ENCODE measurements at places on chromosomes 11 and 22.

DNA sequence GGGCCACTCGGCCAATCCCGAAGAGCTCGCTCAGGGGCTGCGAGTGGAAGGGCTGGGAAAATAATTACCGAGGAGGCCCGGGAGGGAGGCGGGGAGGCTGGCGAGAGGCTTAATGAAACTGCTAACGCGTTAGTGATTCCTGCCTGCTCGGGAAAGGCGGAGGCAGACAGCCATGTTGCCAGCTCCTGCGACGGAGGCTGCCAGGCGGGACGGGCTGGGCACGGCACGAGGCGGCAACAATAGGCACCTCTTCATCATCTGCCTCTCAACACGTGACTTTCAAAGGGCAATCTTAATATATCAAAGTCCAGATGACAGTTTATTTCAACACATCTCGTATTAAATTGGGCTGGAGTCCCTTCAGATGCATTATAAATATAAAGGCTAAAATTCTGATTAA, 68.0 kb upstream of the TCF20 start:
- no peak overlapping the region for H3K27ac ChIP-seq
- H3K36me3 ChIP-seq = no peaks in the 10 kb centered on the region
- no peaks in the 10 kb centered on the region for H3K27me3 ChIP-seq
- DNase-seq = no peak
- no peaks in the 10 kb centered on the region for H3K4me1 ChIP-seq

DNA sequence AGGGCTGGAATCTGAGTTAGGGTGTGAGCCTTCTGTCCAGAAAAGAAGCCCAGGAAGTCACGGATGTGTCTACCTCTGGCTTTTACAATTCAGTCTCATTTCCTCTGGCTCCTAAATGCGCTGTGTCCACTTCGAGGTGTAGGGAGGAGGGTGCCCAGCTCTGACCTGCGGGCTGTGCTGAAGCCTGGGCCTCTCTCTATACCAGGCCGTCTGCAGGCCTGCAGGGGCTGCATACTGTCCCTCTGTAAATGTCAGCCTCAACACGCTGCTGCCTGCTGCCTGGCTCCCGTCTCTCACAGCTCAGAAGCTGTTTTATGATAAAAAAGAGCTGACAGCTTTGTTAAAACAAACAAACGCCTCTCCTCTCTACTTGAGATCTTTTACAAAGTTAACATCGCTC, 14.5 kb downstream of the ARVCF start:
- H3K4me3 ChIP-seq = no peak overlapping the region
- H3K27ac ChIP-seq = no peak overlapping the region
- DNase-seq = no peak
- no peaks in the 10 kb centered on the region for H3K4me1 ChIP-seq
- H3K36me3 ChIP-seq = no peaks in the 10 kb centered on the region

DNA sequence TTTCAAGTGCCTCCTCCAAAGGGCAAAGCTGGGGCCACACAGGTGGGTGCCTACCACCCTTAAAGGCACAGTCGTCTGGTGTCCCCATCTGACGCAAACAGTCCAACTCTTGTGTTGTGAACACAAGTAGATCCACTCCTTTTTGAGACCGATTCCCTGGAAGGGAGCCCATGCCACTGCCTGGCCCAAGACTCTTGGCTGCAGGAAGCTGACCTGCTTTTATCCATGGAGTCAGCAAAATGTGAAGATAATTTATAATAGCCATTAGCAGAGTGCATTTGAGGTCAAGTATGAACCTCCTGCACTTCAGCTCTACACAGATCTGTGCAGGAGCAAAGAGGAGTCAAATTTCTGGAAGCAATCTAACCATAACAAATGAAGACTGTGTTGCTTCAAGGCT, 68.5 kb downstream of the ADM start:
- H3K27ac ChIP-seq = no peak overlapping the region
- no peak for DNase-seq
- H3K4me3 ChIP-seq = no peak overlapping the region

- H3K4me3 ChIP-seq = no peak overlapping the region
- H3K4me1 ChIP-seq = peaks cover 15% of the 10 kb centered on the region
- no peaks in the 10 kb centered on the region for H3K27me3 ChIP-seq
- peaks cover 88% of the 10 kb centered on the region for H3K36me3 ChIP-seq
- H3K27ac ChIP-seq = no peak overlapping the region
Observed at GRCh38 chr11:88324562-88325345, 12.8 kb downstream of the CTSC start.

GRCh38 chr11:21602699-21603098, 590.2 kb upstream of the ANO5 start:
- no peak for DNase-seq
- H3K4me3 ChIP-seq = no peak overlapping the region
- H3K4me1 ChIP-seq = no peaks in the 10 kb centered on the region

- peaks cover 14% of the 10 kb centered on the region for H3K36me3 ChIP-seq
- no peak for DNase-seq
- no peak overlapping the region for H3K4me3 ChIP-seq
- H3K27me3 ChIP-seq = no peaks in the 10 kb centered on the region
- peaks cover 2% of the 10 kb centered on the region for H3K4me1 ChIP-seq
- H3K27ac ChIP-seq = no peak overlapping the region
Observed at GRCh38 chr11:95764267-95764898, 25.2 kb downstream of the FAM76B start.

DNA sequence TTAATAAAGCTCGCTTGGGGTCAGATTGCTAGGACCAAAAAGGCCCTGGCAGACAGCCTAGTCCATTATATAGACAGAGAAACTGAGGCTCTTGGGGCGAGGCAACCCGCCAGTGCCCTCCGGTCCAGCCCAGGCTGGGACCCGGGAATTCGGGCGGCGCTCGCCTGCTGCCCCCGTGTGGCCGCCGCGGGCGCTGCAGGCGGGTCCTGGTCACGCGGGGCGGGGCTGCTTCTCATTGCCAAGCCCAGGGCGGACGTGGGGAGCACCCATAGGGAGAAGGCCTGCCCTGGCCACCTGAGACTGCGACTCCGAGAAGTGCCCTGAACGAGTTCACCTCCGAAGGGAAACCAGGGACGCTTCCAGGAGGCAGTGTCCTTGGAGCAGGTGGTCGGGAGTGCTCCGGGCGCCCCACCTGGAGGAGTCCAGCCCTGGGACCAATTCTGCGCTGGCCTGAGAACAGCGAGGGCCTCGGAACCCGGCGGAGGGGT, 36.0 kb upstream of the CSNK1E start:
- H3K27me3 ChIP-seq = no peaks in the 10 kb centered on the region
- no peak overlapping the region for H3K4me3 ChIP-seq
- H3K36me3 ChIP-seq = no peaks in the 10 kb centered on the region

- no peaks in the 10 kb centered on the region for H3K27me3 ChIP-seq
- no peak overlapping the region for H3K4me3 ChIP-seq
- H3K4me1 ChIP-seq = peaks cover 8% of the 10 kb centered on the region
- H3K36me3 ChIP-seq = peaks cover 4% of the 10 kb centered on the region
Observed at GRCh38 chr22:45216133-45217003, 24.3 kb downstream of the KIAA0930 start.

GRCh38 chr11:35280727-35281126, 138.6 kb downstream of the SLC1A2 start:
- no peaks in the 10 kb centered on the region for H3K36me3 ChIP-seq
- no peak overlapping the region for H3K27ac ChIP-seq
- H3K4me3 ChIP-seq = no peak overlapping the region
- H3K4me1 ChIP-seq = peaks cover 13% of the 10 kb centered on the region
- DNase-seq = no peak
- no peaks in the 10 kb centered on the region for H3K27me3 ChIP-seq
